ENCODE measurements at places on chromosomes 1 and 21.

DNA sequence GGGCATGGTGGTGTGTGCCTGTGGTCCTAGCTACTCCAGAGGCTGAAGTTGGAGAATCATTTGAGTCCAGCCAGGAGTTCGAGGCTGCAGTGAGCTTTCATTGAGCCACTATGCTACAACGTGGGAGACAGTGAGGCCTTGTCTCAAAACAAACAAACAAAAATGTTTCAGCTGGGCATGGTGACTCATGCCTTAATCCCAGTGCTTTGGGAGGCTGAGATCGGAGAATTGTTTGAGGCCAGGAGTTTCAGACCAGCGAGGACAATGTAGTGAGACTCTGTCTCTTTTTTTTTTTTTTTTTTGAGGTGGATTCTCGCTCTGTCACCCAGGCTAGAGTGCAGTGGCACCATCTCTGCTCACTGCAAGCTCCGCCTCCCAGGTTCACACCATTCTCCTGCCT is 5.0 kb upstream of the RPL5 start:
- DNase-seq = no peak

- no peak for DNase-seq
These were observed 688.9 kb upstream of the ADGRL2 start for GRCh38 chr1:81111818-81112217.

DNA sequence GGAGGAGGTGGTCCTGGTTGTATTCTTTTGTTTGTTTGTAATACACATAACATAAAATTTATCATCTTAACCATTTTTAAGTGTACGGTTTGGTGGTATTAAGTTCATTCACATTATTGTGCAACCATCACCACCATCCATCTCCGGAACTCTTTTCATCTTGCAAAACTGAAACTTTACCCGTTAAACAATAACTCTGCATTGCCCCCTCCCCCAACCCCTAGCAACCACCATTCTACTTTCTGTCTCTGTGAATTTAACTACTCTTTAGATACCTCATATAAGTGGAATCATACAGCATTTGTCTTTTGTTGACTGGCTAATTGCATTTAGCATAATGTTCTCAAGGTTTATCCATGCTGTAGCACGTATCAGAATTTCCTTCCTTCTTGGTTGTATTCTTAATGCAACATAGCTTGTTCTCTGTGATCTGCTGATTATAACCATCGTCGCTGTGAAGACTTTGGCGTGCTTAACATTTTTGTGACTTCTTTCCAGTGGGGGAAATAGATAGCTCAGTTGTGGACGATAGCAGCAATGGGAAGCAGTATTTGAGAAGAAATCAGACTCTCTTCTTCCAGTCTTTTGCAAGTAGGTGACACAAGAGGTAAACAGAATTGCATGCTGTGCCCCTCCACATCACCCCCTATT is 117.5 kb upstream of the HOOK1 start:
- peak; percentile 20 for DNase-seq

DNA sequence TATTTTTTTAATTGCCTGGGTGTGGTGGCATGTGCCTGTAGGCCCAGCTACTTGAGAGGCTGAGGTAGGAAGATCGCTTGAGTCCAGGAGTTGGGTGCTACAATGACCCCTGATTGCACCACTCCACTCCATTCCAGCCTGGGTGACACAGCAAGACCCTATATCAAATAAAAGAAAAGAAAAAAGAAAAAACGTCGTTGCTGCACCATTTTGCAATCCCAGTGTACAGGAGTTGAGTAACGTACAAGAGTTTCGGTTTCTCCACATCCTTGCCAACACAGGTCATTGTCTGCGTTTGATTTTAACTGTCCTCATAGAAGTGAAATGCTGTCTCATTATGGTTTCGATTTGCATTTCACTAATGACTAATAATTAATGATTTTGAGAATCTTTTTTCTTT is 7.9 kb downstream of the ZNF684 start:
- DNase-seq = no peak

DNA sequence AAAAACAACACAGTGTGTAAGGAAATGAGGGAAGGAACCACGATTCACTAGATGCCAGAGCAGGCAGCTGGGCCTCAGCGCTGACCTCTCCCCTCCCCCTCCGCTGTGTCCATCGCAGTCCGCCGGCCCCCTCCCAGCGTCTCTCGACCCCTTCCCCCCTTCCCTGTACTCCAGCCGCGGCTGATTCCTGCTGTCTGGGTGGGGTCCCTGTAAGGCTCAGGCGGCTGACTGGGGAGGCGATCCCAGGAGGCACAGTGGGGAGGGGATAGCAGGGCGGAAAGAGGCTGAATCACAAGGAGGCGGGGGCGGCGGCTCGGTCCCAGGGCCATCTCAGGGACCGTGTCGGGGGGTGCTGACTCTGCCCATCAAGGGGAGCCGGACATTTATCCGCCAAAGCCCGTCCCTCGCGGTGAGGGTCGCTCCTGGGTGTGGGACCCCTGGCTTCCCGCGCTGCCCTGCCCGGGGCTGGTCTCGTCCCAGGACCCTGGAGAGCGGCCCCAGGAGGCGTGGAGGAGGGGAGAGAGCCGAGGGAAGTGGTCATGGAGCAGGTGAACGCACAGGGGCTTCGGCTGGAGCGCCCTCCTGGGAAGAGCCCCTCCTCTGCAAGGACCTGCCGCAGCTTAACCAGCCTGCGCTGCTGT is 241.9 kb downstream of the PTPRU start:
- no peak for DNase-seq

DNA sequence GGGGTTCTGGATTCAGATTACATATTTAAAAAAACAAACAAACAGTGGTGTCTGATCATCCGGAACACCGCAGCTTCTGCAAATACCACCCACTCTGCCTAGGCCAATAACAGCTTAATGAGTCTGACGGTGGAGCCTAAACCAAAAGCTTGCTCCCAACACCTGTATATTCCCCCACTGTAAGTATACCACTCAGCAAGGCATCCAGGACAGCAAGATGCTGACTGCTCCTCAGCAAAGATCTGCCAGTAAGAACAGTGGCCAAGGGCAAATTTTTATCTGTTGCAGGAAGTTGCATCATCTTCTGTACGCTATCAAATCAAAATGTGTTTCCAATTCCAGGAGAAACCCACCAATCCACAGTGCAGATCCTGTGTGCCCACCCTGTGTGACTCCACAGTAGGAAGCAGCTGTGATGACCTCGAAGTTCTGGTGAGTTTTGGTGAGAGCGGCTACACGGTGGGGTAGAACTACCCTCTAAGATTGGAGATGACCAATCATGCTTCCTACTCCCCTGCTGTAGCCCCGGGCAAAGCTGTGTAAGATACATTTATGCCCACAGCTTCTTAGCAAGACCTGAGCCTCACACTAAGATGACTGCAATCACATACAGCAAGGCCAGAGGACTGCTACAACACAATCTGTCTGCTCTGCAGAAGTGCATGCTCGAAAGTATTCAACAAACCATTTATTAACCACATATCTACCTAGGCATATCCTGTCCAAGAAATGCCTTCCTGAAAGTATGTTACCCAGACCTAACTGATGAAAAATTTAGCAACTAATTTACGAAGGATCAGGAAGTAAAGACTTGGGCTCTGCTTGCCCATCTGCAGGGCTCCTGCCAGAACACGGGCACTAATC is 30.5 kb downstream of the SIPA1L2 start:
- no peak for DNase-seq

DNA sequence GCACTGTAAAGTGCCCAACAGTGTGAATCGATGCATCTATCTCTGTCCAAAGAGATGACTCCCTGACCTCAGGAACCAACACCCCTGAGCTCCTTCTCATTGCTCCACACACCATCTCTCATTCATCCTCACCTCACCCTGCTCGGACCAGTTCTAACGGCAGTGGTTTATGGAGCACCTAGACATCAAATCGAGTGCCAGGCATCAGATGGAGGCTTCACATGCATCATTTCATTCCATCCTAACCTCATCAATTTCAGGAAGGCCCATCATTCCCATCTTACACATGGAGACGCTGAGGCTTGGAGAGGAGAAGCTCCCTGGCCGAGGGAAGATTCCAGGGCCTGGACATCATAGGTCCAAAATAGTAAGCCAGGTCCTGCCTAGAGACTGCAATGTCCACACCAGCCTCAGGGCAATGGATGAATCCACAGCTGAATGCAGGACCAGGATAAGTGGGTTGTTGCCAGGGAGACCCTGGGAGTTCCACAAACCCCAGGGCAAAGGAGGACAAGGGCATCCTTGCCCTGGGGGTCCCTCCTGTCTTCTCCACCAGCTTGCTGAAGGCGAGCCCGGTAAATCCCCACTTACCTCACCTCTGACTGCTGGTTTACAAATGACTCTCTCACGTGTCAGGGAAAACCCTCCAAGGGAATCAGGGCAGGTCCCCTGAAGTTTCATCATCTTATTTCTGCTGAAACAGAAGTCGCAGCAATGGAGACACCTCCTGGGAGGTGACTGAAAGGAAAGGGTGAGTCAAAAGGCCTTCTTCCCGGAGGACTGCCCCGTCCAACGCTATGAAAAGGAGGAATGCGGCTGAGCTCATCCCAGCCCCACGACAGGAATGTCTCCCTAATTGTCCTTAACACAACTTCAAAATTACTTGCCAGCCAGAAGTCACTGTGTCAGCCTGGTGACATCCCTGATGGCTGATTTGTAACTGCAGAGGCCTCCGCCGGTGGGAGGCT is 9.0 kb upstream of the IFFO2 start:
- no peak for DNase-seq

GRCh38 chr1:114105421-114105979 is 48.2 kb downstream of the SYT6 start:
- no peak for DNase-seq

DNA sequence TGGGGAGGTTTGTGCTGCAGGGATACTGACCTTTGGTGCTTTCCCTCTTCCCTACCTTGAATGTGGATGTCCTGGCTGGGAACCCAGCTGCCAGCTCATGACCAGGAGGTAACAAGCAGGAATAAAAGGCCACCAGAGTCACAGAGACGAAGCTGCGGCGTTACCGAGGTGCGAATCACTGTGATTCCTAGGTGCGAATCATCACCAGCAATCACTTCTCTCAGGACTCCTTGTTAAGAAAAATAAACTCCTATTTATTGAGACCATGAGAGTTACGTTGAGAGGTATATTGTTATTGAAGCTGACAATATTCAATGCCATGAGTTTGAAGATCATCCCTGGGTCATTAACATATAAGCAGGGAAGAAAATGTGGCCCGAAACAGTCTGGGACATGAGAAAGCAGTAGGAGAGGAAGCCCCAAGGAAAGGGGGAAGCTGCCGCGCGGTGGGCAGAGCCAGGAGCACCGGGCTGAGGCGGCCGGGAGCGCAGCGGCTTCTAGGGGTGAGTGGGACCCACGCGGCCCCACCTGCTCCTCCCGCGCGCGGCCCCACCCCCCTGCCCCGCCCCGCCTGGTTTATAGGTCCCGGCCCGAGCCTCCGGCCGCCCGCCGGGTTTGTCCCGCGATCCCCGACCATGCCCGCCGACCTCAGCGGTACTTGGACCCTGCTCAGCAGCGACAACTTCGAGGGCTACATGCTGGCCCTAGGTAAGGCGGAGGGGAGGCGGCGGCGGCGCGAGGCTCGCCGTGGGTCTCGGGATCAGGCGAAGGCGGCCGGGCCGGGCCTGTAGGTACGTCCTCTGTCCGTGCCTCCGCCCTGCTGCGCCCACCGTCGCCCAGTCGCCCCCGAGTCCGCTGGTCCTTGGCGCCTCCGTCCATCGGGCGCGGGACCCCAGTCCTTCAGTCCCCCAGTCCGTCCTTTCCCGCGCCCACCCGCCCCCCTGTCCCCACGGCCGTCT is at the start of gene RBP7:
RBP7 (plus strand) TSS at position 605 of the 959 bp plus-strand sequence; CDS start at position 636, 31 bp downstream.
- no peak for DNase-seq

DNA sequence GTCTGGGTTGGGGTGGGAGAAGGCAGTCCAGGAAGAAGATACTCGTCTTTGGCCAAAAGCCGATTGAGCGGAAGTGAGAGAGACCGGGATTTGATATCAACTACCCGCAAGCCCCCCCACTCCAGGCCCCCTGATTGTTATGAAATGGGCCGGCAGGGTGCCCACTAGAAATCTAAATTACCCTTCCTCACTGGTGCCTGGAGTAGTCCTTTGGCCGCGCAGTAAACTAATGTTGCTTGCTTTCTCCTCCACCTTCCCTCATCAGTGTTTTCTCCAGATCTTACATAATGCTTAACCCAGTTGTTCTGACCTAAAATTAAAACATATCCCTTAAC is 119.2 kb upstream of the BARHL2 start:
- DNase-seq = no peak

- peak; percentile 4 for DNase-seq
These were observed 162.4 kb downstream of the ZSCAN20 start for GRCh38 chr1:33634806-33635205.

DNA sequence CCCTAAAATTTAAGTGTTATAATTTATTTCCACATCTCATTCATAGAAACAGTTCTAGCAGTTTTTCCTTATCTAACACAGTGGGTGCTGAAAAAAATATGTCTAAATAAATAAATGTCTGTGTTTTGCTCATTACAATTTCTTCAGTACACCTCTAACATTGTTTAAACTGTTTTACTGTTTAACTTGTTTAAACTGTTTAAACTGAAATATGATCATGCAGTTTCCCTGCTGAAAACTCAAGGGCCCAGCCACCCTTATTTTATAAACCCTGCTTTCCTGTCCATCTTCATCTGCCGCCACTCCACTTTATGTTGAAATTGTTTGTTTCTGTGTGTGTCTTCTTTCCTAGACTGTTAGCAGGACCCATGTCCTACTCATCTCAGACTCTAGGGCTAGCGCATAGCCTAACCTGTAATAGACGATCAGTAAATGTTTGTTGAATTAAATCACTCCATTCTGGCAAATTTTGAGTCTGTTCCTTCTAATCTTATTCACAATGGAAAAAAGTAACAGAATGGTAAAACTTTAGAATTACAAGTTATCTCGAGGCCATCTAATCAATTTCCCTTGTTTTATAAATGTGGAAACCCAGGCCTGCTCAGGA is 9.4 kb upstream of the PIK3C2B start:
- DNase-seq = no peak

- peak; percentile 24 for DNase-seq
These were observed 769 bp downstream of the NTPCR start for GRCh38 chr1:232951180-232951579.

GRCh38 chr1:172165403-172165802 is 255.1 kb upstream of the C1orf105 start:
- DNase-seq = no peak

DNA sequence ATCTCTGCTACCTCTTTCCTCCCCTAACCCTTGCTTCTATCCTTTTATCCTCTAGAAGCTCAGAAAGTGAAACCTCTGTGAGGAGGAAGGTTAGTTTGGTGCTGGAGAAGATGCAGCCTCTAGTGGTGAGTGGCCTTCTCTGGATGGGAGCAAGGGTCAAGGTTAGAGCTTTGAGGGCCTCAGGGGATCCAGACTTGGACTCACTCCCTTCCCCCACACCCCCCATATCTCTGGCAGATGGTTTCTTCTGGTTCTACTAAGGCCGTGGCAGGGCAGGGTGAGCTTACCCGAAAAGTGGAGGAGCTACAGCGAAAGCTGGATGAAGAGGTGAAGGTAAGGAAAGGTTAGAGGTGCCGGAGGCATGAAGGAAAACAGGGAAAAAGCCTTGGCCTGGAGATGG is 9.2 kb downstream of the CGN start:
- no peak for DNase-seq

GRCh38 chr1:23699280-23700179 is 7.9 kb downstream of the RPL11 start:
- DNase-seq = no peak
